Activated CD8-positive, alpha-beta memory T cell treated with anti-CD3 and anti-CD28 coated beads, Interleukin-2, amount 50 U/mL, for 48 hours (primary cell): ENCODE measurements at places on chromosomes 3 and 15.

DNA sequence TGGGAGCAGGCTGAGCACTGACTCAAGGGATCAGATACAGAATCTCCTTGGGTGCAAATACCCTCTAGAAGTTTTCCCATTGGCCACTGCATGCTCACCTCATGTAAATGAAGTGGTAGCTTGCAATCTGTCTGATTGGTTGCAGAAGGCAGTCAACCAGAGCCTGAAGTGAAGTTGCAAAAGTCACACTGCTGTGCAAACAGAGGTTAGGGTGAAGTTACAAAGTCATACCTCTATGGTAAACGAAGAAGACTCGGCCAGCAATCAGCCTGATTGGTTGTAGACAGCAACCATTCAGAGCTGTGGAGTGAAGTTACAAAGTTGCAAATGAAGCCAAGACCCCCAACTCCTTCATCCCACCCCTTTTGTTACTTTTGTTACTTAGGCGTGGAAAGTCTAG lies 27.1 kb downstream of the STARD9 start:
- no peak for DNase-seq

DNA sequence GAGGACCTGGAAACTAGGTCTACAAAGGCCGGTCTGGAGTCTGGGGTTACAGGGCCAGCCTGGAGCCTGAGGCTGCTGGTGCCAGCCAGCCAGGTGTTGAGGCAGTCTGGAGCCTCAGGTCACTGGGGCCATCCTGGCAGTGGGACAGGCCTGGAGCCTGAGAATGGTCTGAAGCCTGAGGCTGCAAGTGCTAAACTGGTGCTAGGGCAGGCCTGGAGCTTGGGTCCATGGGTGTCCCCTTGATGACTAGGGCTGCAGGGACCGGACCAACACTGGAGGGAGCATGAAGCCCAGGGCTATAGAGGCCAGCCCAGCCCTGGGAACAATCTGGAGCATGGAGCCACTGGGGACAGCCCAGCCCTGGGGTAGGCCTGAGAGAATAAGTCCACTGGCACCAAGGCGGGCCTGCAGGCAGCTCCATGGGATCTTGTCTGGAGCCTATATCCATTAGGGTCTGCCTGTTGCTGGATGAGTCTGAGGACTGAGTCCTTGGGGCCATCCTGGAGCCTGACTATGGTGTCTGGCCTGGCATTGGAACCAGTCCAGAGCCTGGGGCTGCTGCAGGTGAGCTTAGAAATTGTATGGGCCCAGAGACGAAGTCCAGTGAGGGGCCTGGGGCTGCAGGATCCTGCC lies 101.9 kb downstream of the GLDN start:
- no peak for DNase-seq

DNA sequence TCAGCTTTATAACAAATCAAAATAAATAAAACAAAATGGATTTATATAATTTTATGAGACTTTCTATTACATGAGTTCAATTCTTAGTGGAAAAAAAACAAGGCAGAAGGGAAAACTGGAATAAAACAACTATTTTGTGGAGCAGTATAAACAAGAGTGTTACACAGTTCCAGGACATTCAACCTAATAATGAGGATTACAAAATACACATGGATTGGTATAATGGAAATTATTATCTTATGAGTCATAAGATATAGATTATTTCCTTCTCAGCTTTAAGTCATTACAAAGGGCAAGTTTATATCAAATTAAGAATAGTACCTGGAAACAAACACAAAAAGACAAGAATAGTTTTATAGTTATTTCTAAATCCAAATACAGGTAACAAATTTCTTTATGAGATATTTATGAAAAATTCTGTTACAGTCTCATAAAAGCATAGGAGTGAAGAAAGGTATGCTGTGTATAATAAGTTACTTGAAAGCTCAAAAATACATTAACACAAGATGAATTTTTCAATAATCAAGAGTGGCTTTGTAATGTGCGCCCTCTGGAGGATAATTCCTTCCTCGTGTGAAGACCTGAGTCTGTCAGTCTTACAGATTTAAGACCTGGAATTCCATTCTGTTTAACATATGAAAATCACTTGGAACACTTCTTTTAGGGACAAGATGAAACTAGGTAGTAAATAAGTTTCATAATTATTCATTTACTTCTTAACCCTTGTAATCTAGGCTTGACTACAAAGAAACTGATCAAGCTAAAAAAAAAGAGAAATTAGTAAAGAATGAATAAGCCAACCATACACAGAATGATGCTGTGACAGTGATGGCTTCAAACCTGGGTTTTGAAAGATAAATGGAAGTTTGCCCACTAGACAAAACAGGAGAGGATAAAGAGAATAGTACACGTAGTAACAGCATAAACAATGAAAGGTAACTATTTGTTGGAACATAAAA lies 9.5 kb downstream of the COPS2 start:
- no peak for DNase-seq

DNA sequence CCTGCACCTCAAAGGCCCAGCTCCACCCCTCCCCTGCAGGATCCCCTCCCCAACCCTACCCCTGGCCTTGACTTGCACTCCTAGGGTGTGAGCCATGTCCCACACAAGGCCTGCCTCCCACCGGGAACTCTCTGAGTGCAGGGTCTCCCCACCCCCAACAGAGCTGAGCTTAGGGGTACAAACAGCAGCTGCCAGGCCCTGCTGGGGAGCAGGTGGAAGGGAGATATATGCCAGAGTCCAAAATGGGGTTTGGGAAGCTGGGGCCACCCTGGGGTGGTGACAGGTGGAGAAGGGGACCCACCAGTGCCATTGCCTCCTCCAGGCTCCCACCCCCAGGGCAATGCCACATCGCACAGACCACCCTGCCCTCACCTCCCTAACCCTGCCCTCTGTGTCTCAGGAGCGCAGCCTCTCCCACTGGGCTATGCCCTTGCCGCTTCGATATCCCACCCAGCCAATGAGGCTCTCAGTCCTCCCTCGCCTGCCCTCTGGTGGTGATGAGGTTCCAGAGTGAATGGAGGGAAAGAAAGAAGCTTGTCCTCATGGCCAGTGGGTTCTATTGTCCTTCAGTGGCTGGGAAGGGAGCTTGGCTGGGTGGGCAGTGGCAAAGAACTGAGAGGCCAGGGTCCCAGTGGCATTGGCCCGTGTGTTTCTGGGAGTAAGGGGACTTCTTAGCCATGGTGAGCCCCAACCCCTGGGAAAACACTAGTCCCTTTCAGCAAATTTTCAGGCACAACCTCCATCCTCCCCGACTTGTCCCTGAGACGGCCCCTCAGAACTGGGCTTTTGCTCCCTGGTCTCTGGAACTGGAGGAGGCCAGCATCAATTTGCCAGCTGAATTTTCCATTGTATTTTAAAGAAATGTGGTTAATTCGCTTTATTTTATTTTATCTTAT lies 46.8 kb downstream of the CYP11A1 start:
- peak; percentile 73 for DNase-seq

DNA sequence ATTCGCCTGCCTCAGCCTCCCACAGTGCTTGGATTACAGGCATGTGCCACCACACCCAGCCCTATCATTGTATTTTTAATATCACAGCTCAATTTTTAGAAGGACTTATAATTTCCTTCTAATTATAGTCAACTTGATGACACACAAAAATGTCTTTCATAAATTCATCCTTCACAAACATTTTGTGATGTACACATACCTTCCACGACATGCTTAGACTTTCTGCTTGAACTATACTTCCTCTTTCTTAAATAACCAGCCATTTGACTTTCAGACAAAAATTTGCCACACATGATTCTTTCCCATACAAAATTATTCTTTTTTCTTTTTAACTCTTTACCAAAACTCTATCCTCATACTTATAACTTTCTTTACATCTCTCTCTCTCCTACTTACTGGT lies 48.4 kb upstream of the CCK start:
- no peak for DNase-seq
